Right renal cortex interstitium (tissue), 3 donors: ENCODE measurements at places on chromosomes 12 and 14.

GRCh38 chr14:90810806-90811205 lies 5.4 kb downstream of the TTC7B start:
- no peak for DNase-seq

- no peak for DNase-seq
Observed at GRCh38 chr12:60071759-60072191, 475.9 kb downstream of the SLC16A7 start.

GRCh38 chr12:109696485-109697269 lies 16.9 kb upstream of the FAM222A start:
- DNase-seq = no peak

DNA sequence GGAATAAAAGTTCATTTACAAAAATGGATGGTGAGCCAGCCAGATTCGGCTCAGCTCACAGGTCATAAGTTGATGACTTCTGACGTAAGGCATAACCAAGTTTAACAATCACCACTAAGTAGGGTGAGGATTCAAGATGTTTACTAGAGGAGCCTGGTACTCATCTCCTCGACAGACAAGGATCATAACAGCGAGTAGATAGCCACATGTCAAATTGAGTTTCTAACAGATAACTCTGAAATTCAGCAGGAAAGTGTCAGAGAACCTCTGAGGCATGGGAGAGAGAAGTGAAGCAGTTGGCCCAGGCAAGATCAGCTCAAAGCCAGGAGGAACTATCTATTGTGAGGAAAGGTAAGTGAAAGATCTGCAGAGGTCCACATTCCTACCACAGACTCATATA lies 208.7 kb downstream of the NELL2 start:
- no peak for DNase-seq

- DNase-seq = no peak
Observed at GRCh38 chr12:104356231-104357115, 52.9 kb downstream of the EID3 start.

- DNase-seq = no peak
Observed at GRCh38 chr12:85531341-85531740, 251.3 kb downstream of the ALX1 start.

GRCh38 chr12:65528127-65528526 lies 249.6 kb downstream of the MSRB3 start:
- DNase-seq = no peak

DNA sequence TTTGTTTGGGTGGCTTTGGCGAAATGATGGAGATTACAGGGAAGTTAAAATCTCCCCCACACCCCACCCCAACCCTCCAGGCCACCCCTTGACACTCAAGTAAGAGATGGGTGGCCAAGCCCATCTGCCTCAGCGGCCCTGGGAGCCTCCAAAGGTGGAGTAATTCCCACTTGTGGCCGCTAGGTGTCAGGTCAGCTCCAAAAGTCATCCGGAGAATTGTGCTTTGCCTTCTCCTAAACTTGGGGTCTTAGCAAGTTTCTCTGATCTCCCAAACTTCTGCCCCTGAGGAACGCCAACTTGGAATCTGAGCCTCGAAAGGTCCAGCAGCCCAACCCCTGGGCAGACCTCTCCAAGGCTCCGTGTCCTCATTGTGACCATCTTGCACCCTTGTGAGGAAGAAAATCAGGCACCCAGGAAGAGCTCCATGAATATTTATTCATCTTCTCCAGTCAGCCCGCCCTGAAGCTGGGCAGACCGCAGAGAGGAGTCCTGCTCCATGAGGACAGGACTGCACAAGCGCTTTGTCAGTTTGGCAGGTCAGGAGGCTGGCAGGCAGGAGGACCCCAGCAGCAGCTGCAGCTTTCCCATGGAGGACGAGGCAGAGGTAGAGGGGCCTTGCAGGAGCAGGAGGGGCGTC lies 46.7 kb downstream of the LRRC74A start:
- DNase-seq = peak; percentile 36

GRCh38 chr14:78975734-78976133 lies 805.6 kb downstream of the NRXN3 start:
- DNase-seq = no peak

DNA sequence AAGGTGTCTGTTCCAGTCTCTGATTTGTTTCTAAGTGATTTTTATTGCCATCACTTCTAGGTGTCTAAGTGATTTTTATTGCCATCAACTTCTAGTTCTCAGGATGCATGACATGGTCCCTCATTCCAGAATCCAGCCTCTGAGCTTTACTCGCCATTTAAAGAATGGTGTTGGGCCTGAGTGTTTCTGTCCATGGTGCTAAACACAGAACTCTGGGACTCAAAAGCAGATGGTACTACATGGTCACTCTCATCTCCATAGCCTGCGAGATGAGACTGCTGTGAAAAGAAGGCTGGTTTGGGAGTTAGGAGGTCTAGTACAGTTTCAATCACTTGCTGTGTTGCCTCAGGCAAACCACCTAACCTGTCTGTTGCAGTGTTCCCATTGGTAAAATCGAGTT lies 276.6 kb downstream of the NRXN3 start:
- peak; percentile 23 for DNase-seq

DNA sequence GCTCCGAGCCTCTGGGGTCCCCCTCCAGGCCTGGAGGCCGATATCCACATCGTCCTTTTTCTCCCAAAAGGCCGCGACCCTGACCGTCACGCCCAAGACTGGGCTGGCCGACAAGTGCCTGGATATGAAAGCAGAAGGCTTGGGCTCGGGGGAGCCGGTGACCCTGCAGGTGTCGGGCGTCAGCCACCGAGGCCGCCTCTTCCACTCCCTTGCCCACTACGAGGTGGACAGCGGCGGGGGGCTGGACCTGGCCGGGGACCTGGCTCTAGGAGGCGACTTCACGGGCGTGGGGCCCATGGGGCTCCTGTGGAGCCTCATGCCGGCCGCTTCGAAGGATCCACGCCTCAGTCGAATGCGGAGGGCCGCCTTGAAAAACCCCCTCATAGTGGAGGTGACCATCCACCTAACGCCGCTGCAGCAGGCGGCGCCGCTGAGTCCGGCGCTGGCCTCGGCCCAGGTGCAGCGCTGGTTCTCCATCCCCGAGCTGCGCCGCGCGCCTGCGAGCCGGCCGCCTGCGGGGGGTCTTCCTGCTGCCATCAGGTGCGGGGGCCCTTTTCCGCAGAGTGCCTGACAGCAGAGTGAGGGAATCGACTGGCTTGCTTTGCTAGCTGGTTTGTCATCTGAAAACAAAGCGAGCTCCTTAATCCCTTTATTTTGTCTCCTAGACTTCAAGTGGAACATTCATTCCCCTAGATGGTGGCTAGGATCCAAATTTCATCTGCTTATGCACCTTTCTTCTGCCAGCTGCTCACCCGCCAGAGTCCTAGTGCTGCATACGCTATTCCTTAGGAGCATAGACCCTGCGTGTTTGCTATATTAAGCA lies 10.6 kb upstream of the DNAL1 start:
- DNase-seq = no peak

GRCh38 chr14:86039176-86039575 lies 509.2 kb downstream of the FLRT2 start:
- DNase-seq = no peak

- DNase-seq = no peak
Observed at GRCh38 chr12:121524196-121524916, 56.5 kb downstream of the KDM2B start.
